Gastroesophageal sphincter (tissue), 4 donors: ENCODE measurements at places on chromosomes 6 and 20. TPM values are rescaled to one million over a fixed set of nuclear protein-coding genes. Genes with fewer than 3 reads are reported as not detected.

MOG gene
- total RNA-seq = not detected

TRAPPC3L gene
- not detected for total RNA-seq

GRCh38 chr6:137729866-137730629 is 137.0 kb upstream of the TNFAIP3 start:
- H3K27me3 ChIP-seq = no peaks in the 10 kb centered on the region
- H3K4me3 ChIP-seq = no peak overlapping the region
- H3K27ac ChIP-seq = no peak overlapping the region
- ATAC-seq = no peak
- no peaks in the 10 kb centered on the region for H3K4me1 ChIP-seq

DNA sequence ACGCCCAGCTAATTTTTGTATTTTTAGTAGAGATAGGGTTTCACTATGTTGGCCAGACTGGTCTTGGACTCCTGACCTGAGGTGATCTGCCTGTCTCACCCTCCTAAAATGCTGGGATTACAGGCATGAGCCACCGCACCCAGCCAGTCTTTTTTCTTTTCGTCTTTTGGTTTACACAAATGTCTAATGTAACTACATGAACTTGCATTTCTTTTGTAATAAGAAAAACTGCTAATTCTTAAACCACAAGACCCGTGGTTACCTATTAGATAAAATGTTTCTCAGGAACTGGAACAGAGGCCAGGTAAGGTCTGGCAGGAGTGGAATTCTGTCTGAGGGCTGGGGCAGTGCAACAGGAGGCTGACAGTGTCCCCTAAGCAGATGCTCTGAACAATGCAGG is 32.7 kb upstream of the GSTA3 start:
- no peak for ATAC-seq
- no peak overlapping the region for H3K4me3 ChIP-seq
- no peaks in the 10 kb centered on the region for H3K36me3 ChIP-seq
- no peaks in the 10 kb centered on the region for H3K4me1 ChIP-seq
- H3K27me3 ChIP-seq = no peaks in the 10 kb centered on the region
- H3K27ac ChIP-seq = no peak overlapping the region

SIRPG gene
- total RNA-seq = not detected

DNA sequence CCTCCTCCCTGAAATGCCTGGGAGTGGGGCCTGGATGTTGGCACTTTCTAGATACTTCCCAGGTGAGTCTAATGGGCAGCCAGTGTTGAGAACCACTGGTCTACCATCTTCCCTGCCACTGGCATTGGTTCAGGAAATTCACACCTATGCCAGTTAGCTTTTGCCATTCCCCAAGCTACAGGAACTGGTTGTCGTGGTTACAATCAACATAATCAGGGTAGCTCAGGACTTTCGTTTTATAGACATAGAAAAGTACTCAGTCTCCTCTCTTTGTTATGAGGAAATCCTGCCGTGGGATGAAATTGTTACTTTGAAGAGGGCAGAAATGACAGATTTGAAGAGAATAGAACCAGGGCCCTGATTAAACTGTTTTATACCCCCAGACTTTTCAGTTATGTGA is 127.9 kb upstream of the FOXO3 start:
- ATAC-seq = no peak
- no peaks in the 10 kb centered on the region for H3K4me1 ChIP-seq
- H3K4me3 ChIP-seq = no peak overlapping the region
- H3K36me3 ChIP-seq = no peaks in the 10 kb centered on the region

DNA sequence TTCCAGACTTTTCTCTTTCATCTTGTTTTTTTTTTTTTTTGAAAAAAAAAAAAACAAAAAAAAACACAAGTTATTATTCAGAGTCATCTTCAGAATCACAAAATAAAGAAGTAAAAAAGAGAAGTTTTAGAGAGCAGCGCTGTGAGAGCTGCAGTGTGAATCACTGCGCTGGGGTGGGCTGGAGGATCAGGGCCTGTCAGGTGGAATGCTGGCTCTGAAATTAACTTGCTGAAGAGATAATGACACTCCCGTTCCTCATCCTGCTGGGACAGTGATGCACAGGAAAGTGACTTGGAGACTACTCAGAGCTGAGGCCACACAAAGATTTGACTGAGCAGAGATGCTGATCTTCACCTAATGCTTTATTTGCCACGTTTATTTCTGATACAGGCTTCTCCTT is 42.7 kb upstream of the CLDN20 start:
- no peaks in the 10 kb centered on the region for H3K36me3 ChIP-seq
- H3K27ac ChIP-seq = no peak overlapping the region
- ATAC-seq = no peak

LY6G6F gene
- total RNA-seq = not detected

- H3K4me1 ChIP-seq = no peaks in the 10 kb centered on the region
- ATAC-seq = no peak
- H3K27ac ChIP-seq = no peak overlapping the region
- H3K27me3 ChIP-seq = no peaks in the 10 kb centered on the region
- H3K36me3 ChIP-seq = no peaks in the 10 kb centered on the region
Measured at GRCh38 chr20:10987651-10988383, 314.0 kb upstream of the JAG1 start.

CFAP61 gene
- total RNA-seq = 0.54 TPM

DNA sequence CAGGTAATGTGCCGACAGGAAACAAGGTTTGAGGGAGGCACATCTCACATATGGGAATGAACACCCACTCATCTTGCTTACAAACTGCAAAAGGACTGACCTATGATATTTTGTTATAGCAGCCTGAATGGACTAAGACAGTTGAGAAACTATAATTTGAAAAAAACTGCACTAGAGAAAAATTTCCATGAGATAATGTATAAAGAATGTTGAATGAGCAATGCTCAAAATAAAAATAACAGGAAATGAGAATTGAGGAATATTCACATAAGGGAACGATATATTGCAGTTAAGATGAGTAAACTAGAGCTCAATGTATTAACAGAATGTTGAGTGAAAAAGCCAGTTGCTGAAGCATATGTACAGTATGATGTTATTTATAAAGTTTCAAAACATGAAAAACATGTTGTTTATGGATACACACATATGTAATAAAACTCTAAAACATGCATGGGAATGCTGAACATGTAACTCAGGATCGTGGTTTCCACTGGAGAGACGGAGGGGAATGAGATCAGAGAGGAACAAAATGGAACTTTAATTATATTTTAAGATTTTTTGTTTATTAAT is 6.3 kb upstream of the TBC1D22B start:
- H3K4me3 ChIP-seq = no peak overlapping the region
- no peak overlapping the region for H3K27ac ChIP-seq
- H3K27me3 ChIP-seq = peaks cover 4% of the 10 kb centered on the region
- no peaks in the 10 kb centered on the region for H3K36me3 ChIP-seq
- no peak for ATAC-seq

NOTCH4 gene
- 26.0 TPM for total RNA-seq

DNA sequence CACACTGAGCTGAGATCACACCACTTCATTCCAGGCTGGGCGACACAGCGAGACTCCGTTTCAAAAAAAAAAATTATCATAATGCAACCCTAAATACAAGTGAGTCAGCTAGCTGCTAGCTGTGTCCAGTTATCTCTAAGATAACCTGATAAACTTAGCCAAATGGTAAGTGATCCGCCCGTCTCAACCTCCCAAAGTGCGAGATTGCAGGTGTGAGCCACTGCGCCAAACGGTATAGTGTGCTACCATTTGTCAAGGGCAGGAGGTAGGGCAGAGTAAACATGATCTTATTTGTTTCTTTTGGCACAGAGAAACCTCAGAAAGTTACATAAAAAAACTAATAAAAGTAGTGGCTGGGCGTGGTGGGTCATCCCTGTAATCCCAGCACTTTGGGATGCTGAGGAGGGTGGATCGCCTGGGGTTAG is 4.7 kb upstream of the C6orf132 start:
- H3K36me3 ChIP-seq = no peaks in the 10 kb centered on the region
- peaks cover 8% of the 10 kb centered on the region for H3K4me1 ChIP-seq
- ATAC-seq = no peak
- peaks cover 37% of the 10 kb centered on the region for H3K27me3 ChIP-seq
- no peak overlapping the region for H3K4me3 ChIP-seq
- H3K27ac ChIP-seq = no peak overlapping the region

DNA sequence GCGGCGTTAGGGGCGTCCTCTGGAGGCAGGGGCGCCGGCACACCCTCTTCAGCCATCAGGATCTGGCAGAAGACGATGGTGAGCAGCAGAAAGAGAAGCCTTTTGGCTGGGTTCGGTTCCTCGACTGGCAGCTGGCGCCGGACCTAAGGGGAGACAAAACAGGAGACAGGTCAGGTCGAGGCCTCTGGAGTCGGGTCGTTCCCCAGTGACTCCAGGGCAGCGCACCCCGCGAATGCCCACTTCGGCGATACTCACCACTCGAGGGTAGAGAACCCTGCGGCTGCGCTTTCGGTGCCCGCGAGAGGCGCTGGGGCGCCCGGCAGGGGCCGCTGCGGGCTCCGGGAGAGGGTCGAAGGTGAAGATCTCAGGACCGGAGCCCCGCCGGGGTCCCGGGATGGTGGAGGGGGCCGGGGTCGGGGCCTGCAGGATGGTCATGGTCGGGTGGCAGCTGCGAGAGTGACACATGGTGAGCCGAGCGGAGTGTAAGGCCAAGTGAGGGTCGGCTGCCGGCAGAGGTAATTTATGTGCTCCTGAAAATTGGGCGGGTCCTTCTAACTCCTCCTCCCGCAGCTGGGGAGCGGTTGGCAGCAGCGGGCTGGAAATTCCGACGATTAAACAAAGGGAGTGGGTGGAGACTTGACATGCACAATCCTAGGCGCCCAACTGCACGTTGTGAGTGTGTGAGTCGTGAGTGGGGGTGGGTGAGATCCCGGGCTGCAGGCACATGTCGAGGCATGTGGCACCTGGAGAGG is at the start of gene IER3:
Gene IER3 (minus strand): TSS at position 494 of the 752 bp plus-strand sequence. CDS start 29 bp downstream, at position 465.
- H3K27ac ChIP-seq = peak within 1 kb of the TSS; percentile 96
- H3K4me1 ChIP-seq = peaks cover 54% of the 10 kb centered on the region
- H3K4me3 ChIP-seq = peak within 1 kb of the TSS; percentile 92
- no peaks in the 10 kb centered on the region for H3K27me3 ChIP-seq

DNA sequence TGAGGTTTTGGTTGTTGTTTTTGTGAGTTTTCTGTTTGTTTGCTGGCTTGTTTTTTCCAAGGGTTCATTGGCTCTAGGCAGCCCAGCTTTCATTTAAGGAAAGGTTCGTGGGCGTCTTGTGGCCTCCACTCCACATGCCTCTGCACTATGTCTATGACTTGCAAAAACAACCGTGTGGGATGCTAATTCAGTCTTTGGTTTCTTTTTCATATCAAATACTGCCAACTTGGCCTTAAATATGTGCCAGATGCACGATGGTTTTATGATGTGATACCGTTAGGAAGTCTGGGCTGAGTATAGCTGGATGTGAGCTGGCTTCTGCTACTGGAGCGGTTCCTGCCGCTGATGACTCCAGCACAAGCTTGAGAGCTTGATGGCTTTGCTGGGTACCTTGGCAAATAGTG is 96.3 kb downstream of the BMP2 start:
- ATAC-seq = no peak
- H3K4me3 ChIP-seq = no peak overlapping the region
- H3K27me3 ChIP-seq = no peaks in the 10 kb centered on the region
- H3K36me3 ChIP-seq = no peaks in the 10 kb centered on the region
- H3K27ac ChIP-seq = no peak overlapping the region

TDRD6 gene
- 0.77 TPM for total RNA-seq
